ENCODE measurements at places on chromosomes 1 and 21.

DNA sequence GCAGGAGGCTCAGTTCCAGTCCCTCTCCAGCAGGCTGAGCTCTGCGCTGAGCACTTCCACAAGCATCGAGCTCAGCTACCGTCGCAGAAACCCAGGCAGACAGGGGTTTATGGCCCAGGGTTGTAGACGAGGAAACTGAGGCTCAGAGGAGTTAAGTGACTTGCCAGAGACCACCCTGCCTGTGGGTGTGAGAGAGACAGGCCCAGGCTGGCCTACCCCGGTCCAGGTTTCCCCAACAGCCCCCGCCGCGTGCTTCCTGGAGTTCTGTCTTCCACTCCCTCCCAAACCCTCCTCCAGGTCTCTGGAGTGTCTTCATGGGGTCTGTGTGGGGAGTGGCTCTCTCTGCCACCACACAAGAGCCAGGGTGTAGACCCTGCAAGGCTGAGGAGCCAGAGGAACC is 615.9 kb downstream of the PTPRU start:
- no peaks in the 10 kb centered on the region for H3K4me1 ChIP-seq
- H3K36me3 ChIP-seq, result no peaks in the 10 kb centered on the region
- DNase-seq, result no peak
- peaks cover 2% of the 10 kb centered on the region for H3K27me3 ChIP-seq

DNA sequence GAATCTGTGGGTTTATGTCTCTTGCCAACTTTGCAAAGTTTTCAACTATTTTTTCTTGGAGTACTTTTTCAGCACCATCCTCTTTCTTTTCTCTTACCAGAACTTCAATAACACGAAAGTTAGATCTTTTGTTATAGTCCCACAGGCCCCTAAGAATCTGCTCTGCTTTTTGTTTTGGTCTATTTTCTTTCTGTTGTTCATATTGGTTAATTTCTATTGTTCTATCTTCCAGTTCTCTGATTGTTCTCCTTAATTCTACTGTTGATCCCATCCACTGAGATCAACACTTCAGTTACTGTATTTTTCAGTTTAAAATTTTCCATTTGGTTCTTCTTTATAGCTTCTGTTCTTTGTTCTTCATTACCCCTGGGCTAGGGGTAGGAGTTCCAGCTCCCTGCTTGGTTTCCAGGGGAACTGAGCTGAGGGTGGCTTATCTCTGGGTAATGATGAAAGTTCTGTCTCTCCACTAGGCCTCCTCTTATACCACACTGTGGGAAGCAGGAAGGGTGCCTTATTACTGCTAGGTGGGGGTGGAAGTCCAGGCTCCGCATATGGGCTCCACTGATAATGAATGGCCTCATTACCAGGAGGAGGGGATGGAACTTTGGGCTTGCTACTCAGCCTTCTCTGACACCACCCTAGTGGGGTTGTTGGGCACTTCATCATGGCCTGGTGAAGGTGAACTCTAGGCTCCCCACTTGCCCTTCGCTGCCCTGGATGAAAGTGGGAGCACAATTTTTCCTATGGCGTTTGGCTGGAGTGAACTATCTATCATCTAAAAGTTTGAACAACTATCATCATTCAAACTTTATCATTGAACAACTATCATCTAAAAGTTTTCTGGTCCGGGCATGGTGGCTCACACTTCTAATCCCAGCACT is 39.3 kb downstream of the NAV1 start:
- H3K4me1 ChIP-seq, result no peaks in the 10 kb centered on the region
- peaks cover 5% of the 10 kb centered on the region for H3K27me3 ChIP-seq
- DNase-seq, result no peak
- H3K27ac ChIP-seq, result no peak overlapping the region
- no peak overlapping the region for H3K4me3 ChIP-seq

GRCh38 chr1:182962554-182963115 is 9.7 kb upstream of the SHCBP1L start:
- no peaks in the 10 kb centered on the region for H3K36me3 ChIP-seq
- no peak overlapping the region for H3K27ac ChIP-seq

DNA sequence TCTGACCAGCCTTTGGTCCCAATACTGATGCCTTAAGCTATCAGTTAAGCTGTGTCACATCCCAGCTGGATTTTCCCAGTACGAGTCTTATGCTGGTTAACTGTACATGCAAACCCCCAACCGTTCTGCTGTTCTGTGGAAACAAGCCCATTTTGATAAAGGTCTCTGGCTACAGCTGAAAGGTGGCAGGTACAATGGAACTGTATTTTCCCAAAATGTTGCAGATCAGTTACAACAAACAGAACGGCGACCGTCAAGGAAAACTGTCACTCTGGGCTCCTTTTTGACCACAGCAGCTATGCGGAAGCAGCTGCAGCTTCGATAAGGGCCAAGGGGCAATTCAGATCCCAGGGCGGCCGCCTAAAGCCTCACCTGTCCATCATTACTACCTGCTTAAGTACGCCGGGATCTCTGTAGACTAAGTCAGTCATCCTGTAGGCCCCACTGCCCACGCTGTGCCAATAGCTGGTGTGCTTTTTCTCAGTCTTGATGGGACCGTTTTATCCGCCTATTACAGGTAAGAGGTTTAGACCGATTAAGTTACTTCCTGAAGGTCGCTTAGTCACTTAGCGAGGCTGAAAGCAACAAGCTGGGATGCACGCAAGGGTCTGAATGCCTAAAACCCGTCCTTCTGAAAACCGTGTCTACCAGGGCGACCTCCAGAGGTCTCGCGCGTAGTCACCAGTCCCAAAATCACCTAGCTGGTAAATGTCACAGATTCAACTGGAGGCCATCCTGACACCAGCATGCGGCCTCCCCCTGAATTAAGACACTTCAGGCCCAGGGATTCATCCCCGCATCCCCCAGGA is 11.1 kb upstream of the RAB42 start:
- H3K27me3 ChIP-seq, result no peaks in the 10 kb centered on the region
- peaks cover 46% of the 10 kb centered on the region for H3K36me3 ChIP-seq
- peak overlapping the region; percentile 100 for H3K4me3 ChIP-seq

- peaks cover 18% of the 10 kb centered on the region for H3K36me3 ChIP-seq
- peaks cover 7% of the 10 kb centered on the region for H3K4me1 ChIP-seq
- H3K4me3 ChIP-seq, result no peak overlapping the region
- no peak overlapping the region for H3K27ac ChIP-seq
Observed at GRCh38 chr1:8740034-8740449, 77.4 kb downstream of the RERE start.

DNA sequence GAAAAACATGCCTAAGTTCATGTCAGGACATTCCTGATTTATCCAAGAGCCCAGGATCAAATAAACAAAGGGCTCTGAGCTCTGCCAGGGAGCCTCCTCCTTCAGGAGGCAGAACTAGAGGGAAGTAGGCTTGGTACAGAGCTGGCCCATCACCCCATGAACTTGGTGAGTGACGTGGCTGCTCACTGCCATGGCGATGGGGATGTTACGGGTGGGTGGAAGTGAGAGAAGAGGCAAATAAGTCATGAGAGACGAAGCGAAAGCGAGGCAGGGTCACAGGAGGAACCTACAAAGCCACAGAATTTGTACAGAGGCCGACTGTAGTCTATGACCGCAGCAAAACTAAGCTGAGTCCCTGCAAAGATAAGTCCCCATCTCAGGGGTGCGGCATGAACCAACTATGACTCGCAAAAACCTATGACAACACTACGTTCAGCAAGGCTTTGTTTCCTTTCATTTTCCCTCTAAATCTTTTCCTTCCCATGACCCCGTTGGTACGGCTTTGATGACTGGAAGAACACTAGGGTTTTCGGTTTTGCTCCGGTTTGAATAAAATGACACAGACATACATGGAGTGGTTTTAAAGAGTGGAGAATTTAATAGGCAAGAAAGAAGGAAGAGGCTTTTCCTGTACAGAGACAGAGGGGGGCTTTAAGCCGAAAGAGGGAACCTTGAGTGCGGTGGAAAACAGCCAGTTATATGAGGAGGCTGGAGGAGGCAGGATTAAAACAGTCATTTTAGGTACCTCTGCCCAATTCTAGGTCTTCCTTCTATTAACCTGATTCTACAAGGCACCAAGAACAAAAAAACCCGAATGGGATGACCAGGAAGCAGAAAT is 74.1 kb downstream of the CD46 start:
- peaks cover 89% of the 10 kb centered on the region for H3K4me1 ChIP-seq
- DNase-seq, result peak; percentile 95
- no peaks in the 10 kb centered on the region for H3K27me3 ChIP-seq
- peaks cover 26% of the 10 kb centered on the region for H3K36me3 ChIP-seq
- H3K27ac ChIP-seq, result peak overlapping the region; percentile 92

All from activated CD8-positive, alpha-beta T cell treated with anti-CD3 and anti-CD28 coated beads for 36 hours (primary cell).